ENCODE measurements at places on chromosomes 12 and 14.

DNA sequence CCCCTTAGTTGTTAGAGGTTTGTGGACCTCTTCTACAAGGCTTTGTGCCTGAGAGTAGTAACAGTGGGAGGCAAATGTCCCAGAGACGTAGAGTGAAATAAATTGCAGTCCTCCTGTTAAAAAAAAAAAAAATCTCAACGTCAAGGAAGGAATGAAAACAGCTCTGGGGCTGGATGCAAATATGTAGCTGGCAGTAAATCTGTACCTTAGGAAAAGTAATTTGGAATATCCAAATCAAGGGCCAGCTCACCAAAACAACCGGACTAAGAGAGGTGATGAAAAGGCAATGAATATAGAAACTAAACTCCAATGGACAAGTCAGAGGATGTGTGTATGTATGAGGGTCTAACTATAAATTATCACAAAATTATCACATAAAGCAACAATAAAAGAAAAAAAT is 27.0 kb downstream of the SINHCAF start:
- no peak for DNase-seq

GRCh38 chr14:75273272-75274049 is 5.2 kb upstream of the FOS start:
- no peak for DNase-seq

DNA sequence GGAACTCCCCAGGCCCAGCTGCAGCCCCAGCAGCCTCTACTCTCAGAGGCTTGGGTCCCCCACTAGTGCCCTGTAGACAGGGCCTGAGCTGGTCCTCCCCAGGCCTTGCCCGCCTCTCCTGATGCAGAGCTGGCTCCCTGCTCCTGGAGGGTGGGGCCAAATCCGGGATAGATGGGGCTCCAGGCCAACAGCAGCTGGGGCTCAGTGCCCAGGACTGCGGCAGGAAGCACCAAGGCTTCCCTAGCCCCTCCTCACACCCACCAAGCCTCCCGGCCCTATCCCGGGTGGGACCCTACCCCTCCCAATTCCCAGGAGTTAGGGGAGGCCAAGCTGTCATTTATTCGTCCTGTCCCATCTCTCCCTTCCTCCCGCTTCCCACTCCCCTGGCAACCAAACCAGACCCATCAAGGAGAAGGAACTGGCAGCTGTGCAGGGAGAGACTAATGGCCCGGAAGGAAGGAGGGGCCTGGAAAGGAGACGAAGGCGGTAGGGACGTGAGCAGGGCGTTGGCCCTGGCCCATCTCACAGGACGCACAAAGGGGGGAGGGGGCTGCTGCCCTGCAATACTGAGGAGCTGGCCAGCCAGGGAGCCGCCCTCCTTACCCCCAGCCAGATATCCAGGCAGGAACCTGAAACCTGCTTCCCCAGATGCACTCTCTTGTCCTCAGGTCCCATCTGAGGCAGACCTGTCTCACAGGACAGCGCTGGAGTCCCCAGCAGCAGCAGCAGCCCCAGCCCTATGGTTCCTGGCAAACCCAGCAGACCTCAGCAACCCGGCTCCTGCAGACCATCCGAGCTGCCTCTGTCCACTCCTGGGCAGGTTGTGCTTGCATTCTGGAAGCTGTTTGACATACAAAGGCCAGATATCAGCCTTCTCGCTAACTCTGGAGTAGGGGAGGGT is 1.6 kb upstream of the PRPH start:
- DNase-seq: no peak

DNA sequence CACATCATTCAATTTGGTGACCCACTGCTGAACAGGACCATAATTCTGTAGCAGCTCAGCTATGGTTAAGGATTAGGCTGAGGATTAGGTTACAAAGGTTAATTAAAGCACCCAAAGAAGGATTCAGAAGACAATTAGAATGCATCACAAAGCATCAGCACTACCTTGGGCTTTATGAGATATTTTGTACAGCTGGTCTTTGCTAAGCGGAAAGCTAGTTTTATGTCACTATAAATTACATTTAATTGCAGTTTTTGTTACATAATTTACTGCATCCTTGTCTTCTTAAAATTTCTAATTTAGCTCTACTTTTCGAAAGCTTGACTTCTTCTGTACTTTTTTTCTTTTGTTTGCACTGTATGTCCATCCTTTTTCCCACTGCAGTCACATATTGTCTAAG is 711.5 kb downstream of the RPS29 start:
- no peak for DNase-seq

DNA sequence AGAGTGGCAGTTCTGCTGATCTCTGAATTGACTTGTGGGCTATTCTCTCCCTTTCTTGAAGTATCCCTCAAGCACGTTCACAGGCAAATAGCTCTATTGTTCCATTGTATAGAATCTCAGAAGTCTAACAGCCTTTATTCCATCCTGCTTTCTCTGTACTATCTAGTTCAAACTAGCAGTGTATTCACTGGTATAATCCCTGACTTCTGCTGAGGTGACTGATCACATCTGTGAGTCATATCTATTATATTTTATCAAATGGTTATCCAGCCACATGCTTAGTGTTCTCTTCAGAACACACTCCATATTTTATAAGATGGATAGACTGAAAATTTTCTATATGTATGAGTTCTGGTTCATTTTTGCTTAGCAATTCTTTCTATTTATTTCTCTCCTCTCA is 866.1 kb downstream of the C12orf50 start:
- no peak for DNase-seq

GRCh38 chr14:64649383-64649998 is 54.7 kb upstream of the PLEKHG3 start:
- DNase-seq: no peak

- DNase-seq: peak; percentile 8
These were observed 36.3 kb upstream of the SINHCAF start for GRCh38 chr12:31362115-31362758.

- no peak for DNase-seq
These were observed at the start of gene C3AR1 for GRCh38 chr12:8065991-8066594. TSS of gene C3AR1 (minus strand) at chr12:8066359. CDS start at chr12:8060185, 6,174 bp downstream.

Measured in activated T-cell treated with anti-CD3 and anti-CD28 coated beads for 48 hours (primary cell).